ENCODE measurements at places on chromosomes 1 and 21. TPM values are rescaled to one million over a fixed set of nuclear protein-coding genes. Genes with fewer than 3 reads are reported as not detected.

The GLIS1 gene
- total RNA-seq = 0.09 TPM

The CD34 gene
- total RNA-seq = not detected

The IL20 gene
- not detected for total RNA-seq

The OR2L8 gene
- total RNA-seq = not detected

The LCE1C gene
- not detected for total RNA-seq

The RPTN gene
- not detected for total RNA-seq

The OR2AK2 gene
- not detected for total RNA-seq

The OR6N1 gene
- total RNA-seq = not detected

The NDUFV3 gene
- 20.0 TPM for total RNA-seq
